ENCODE measurements at places on chromosomes 6 and 20.

DNA sequence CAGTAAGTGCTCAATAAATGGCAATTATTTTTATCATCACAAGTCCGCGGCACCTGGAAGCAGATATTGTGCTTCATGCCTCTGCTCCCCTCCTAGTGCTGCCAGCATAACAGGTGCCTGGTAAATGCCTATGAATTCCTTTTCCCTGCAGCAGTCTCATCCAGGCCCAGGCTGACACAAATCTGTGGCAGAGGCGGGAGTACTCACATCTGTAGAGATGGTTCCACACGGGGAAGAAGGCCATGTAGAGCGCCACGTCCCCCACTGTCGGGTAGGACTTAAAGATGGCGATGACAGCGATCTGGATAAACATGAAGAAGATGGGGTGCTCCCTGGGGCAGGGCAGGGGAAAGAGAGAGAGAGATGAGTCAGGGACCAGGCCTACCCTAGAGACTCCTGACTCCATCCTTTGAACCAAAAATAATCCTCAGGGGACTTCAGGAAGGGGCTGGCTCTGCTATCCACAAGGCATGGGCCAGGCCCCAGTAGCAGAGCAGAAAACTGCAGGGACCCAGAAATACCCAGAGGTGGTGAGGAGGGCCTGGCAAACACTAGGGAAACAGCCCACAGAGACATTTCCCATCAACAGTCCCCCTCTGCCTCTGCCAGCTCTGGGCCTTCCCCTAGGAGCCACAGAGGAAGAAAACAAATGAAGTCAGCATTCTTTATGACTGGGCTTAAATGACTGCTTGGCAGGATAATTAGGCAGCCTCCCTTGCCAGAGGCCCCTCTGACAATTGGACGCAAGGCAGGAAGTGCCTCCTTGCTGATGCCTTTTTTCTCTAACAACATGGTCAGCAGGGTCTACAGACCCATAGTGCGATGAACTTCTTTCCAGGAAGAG is 23.0 kb downstream of the MAP1LC3A start:
- peak; percentile 54 for DNase-seq

- DNase-seq = no peak
These were observed 48.2 kb downstream of the APCDD1L start for GRCh38 chr20:58466729-58467571.

- DNase-seq = peak; percentile 36
These were observed 53.0 kb downstream of the ADAT2 start for GRCh38 chr6:143397227-143398222.

GRCh38 chr20:10250902-10251301 is 32.3 kb downstream of the SNAP25 start:
- DNase-seq = no peak

GRCh38 chr20:18832546-18833200 is 19.1 kb downstream of the SCP2D1 start:
- DNase-seq = no peak

- DNase-seq = no peak
These were observed 21.9 kb downstream of the DYNLT1 start for GRCh38 chr6:158622545-158623190.

- no peak for DNase-seq
These were observed 36.1 kb upstream of the ZBP1 start for GRCh38 chr20:57656252-57656820.

- no peak for DNase-seq
These were observed 43.0 kb upstream of the SYNCRIP start for GRCh38 chr6:85685713-85686112.

DNA sequence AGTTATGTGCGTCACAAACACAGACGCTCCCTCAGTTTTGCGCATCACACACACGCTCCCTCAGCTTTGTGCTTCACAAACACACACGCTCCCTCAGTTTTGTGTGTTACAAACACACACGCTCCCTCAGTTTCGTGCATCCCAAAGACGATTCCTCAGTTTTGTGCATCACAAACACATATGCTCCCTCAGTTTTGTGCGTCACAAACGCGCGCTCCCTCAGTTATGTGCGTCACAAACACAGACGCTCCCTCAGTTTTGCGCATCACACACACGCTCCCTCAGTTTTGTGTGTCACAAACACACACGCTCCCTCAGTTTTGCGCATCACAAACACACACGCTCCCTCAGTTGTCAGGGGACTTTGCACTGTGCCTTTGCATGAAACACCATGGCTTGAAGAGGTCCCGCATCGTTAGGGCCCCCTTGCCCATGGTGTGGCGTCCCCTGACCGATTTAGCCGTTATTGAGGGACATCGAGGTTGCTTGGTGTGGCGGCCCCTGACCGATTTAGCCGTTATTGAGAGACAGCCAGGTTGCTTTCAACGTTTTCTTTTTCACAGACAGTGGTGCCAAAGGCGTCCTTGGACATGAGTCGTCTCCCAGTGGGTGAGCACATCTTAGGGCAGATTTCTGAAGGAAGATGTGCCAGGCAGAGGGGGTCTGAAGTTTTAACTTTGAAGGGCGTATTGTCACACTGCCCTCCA is 28.1 kb upstream of the MYT1 start:
- no peak for DNase-seq

- DNase-seq = no peak
These were observed 17.1 kb upstream of the IGF2R start for GRCh38 chr6:159951772-159952171.

DNA sequence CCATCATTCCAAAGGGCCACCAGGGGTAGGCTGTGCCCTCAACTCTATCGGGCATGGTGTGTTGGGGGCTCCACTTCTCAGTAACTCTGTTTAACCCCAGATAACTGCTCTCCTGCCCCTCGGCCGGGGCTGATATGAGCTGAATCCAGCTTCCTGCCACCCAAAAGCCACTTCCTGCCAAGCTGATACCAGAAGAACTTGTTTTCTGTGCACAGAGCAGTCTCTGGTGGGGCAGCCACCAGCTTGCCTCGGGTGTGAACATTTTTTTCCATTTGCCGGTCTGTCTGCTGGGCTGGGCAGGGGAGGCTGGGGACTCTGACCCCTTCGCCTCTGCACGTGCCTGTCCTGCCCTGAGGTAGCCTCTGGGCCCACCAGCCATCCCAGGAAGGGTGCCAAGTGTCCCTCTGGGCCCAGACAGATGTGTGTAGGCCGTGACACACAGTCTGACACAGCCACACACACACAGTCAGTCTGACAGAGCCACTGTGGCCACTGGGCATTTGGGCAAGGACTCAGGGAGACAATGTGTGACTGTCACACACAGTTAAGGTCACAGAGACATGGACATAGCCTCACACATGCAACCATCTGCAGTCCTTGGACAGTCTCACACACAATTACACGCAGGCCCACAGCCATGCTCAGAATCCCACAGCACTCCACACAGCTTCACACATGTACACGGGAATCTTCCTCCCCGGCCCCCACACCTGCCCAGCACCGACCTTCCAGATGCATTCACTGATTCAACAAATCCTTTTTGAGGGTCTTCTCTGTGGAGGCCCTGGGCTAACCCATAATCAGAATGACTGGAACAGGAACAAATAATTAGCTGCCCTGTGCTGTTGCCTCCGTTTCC is 45.1 kb downstream of the NOL4L start:
- no peak for DNase-seq

DNA sequence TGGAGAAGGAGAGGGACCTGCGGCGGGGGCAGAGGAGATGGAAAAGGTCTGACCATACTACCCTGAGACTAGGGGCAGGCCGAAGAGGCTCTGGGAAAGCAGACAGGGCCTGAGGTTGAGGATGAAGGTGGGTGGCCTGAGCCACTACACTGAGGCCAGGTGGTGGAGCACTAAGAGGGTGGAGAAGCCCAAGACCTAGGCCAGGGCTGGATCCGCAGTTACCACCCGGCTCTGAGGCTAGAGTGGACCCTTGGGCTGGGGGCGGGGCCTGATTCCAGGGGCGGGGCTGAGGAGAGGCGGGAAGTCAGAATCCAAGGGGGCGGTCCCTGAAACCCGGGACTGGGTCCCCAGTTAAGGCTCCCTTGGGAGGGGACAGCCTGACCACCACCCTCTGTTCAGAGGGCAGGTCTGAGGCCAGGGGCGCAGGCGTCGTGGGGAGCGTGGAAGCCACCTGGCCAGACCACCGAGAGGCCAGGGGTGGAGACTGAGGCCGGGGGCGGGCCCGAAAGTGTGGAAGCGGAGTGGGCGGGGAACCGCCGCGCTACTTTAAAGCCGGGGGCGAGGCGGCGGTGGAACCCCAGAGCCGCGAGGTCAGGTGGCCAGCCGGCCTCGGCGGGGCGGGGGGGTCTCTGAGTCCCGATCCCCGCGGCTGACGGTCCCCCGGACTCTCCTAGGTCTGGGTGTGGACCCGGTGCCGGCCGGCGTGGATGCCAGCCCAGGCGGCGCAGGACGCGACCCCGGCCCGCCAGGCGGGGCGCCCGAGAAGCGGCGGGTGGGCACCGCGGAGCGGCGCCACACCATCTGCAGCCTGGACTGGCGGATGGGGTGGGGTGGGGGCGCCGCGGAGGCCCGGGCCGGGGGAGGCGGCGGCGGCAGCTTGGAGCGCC is 8.3 kb downstream of the CCM2L start:
- DNase-seq = no peak

GRCh38 chr6:3835055-3835731 is 14.0 kb upstream of the FAM50B start:
- no peak for DNase-seq

- DNase-seq = peak; percentile 31
These were observed 140.8 kb downstream of the VEGFA start for GRCh38 chr6:43910638-43911353.

DNA sequence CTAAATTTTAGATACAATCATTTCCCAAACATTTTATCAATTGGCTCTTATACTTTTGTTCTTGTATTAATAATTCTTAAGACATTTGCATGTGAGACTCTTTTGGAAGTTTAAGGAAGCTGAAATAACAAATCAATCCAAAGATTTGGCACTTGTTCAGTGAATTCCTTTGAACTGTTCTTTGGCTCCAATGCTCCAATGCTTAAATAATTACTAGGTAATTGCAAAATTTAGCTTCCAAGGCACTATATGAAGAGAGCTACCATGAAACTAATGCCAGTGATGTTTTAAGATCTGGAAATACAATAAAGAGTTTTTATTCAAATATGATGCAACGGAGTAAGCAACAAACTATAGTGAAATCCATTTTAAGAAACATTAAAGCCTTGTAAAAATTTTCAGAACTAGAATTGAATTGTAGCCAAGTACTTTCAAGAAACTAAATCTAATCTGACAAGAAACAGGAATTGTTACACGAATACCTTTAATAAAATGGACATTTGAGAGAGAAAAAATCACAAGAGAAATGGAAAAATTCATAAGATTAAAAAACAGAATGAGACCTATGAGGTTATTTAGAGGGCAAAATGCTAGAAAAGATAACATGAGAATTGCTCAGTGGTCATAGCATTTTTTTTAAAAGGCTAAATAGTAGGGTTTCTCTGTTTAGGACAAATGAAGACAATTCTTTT is 43.6 kb upstream of the SMLR1 start:
- DNase-seq = no peak

DNA sequence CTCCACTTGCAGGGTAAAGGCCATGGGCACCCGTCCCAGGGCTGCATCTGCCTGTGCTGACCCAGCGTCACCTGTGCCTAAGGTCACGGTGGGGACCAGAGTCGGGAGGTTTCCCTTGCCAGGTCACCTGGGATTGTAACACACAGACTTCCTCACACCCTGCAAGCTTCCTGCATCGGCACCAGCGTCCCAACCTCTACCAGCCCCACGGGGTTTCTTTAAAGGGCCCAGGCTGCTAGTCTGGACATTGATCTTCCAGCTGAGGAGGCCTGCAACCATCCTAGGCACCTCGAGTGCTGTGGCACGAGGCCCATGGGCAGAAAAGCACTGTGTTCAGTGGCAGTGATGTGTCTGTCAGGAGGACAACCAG is 12.6 kb downstream of the ACSS1 start:
- no peak for DNase-seq

DNA sequence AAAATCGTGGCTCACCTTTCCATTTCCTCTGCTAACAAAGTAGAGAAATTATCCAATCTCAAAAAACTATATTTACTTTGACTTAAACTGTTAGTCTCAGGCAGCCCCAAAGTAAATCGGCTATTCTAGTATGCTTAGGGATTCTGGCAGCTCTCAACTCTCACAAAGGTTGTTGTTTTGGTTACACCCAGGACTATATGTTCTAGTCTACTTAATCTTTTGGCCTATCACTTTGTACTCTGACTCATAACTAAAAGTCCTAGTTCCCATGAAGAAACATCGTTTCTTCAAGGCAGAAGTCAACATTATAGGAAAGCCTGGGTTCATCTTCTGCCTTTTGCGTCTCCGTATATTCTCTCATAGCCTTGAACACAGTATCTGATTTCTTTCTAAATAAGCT is 42.3 kb downstream of the MYLK4 start:
- no peak for DNase-seq

DNA sequence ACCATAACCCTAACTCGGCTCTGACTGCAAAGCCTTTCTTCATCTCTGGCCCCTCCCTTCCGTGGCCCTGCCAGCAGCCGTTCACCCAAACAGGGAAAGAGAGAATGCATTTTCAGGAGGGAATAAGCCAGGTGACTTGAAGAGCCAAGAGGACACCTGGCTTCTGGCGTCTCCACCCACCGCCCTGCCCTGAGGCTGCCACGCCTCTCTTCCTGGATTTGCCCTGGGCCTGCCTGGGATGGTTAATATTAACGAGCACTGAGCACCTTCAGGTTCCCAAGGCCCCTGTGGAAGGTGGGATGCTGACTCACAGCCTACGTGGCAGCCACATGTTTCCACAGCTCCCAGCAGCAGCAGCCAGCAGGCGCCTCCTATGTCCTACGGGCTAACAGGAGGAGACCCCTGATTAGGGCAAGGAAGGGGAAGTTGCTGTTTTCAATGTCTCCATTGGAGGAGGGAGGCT is 138.0 kb upstream of the RREB1 start:
- no peak for DNase-seq

GRCh38 chr6:56649053-56649769 is 6.5 kb upstream of the DST start:
- peak; percentile 65 for DNase-seq

- DNase-seq = no peak
These were observed 6.9 kb downstream of the VGLL2 start for GRCh38 chr6:117272032-117272866.

GRCh38 chr6:135323202-135323668 is 142.1 kb downstream of the MYB start:
- DNase-seq = no peak

GRCh38 chr6:79196912-79197311 is 37.6 kb downstream of the HMGN3 start:
- DNase-seq = no peak

GRCh38 chr20:3739054-3739925 is 6.8 kb downstream of the HSPA12B start:
- no peak for DNase-seq

- DNase-seq = no peak
These were observed 17.0 kb downstream of the CMTR1 start for GRCh38 chr6:37449984-37450383.

DNA sequence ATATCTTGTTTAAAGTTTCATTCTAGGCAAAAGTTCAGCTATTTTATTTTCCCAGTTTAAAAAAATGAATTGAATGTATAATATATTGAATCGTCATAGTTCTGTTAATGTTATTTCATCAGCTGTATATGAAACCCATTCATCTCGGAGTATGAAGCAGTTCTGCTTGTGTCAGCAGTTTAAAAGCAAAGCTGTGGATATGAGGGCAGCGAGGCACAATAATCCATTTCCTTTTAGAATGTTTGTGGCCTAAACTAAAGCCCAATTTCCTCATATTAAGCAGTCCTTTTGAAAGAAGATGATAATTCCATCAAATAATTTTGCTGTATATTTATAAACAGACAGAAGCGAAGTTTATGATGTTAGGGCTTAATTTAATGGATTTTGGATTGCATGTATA is 300.1 kb downstream of the SAMD5 start:
- no peak for DNase-seq

- peak; percentile 17 for DNase-seq
These were observed 109.6 kb upstream of the CARMIL1 start for GRCh38 chr6:25169553-25169952.

GRCh38 chr6:13030396-13030795 is 297.9 kb downstream of the TBC1D7 start:
- DNase-seq = no peak
